ENCODE measurements at places on chromosomes 6 and 20.

DNA sequence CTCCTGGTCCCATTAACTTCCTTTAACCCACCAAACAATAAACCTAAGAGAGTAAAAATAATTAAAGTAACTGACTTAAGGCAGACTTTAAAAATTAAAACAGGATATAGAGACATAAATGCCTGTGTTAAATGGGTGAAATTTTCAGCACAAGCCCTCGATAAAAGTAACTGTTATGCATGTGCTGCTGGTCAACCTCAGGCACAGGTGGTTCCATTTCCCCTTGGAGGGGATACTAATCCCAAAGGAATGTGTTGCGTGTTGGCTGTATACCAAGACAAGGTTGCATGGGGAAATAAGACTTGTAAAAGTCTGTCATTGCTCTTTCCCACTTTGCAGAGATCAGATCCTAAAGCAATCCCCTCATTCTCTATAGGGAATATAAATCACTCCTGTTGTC is 25.8 kb downstream of the HLA-A start:
- peak; percentile 68 for DNase-seq

DNA sequence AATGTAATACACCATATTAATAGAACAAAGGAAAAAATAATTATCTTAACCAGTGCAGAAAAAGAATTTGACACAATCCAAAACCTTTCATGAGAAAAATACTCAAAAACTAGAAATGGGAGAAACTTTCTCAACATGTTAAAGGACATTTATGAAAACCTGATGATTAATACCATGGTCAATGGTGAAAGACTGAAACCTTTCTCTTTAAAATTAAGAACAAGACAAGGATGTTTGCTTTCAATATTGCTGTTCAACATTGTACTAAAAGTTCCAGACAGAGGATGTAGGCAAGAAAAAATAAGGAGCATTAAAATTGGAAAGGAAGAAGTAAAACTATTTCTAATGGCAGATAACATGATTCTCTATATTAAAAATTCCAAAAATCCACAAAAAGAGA is 981.3 kb upstream of the FLRT3 start:
- DNase-seq = no peak

GRCh38 chr20:15655295-15655874 is 917.9 kb downstream of the KIF16B start:
- DNase-seq = no peak

- DNase-seq = peak; percentile 65
These were observed at the start of gene ALDH5A1 for GRCh38 chr6:24494821-24495795. ALDH5A1 (plus strand) TSS chr6:24494969; CDS start chr6:24494997, 28 bp downstream.

DNA sequence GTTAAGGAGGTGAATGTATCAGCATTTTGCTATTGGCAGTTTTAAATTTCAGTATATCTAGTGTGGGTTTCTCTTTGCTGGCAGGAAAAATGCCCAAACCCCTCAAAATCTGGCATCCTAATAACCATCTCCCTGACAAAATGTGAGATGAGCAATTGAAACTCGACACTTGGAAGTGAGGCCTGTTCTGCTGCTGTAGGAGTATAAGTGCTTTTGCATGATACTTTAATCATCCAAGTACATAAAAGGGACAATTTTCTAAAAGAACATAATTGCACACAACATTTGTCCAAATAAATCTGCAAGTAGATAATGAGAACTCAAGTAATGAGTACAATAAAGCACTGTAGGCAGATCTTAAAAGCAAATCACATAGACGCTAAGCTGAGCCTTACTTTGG is 36.5 kb downstream of the LAMP5 start:
- DNase-seq = no peak

DNA sequence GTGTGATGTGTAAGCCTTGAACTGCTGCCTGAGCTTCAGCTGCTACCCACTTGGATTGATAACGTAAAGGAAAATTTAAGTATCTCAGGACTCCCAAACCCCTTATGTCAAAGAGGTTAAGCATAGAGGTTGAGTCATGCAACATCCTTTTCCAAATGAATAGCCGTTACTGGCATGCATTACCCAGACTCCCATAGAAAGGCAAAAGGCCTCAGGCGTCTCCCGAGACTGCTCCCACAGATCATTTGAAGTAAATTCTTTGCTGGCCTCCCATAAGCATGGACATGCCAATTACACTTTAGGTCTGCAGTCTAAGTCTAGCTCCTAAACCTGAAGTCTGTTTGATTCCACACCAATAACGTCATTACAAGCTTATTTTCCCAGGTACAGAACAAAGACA is 14.7 kb downstream of the IPCEF1 start:
- peak; percentile 78 for DNase-seq

DNA sequence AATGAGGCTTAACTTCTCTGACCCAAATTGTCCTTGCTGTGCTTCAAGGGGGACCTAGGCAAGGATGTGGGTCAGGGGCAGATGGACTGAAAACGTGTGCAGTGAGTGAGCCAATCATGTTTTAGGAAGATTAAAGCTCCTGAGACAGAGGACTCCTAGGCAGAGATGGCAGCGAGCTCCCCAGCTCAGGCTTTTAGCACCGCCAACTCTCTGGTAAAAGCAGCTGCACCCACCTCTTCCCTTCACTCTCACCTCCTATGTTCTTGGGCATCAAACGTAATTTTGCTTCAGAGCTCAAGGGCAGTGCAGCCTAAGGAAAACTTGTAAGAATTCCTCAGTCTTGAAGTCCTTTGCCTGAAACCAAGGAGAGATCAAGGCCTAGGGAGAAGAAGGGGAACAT is 10.3 kb downstream of the RPP21 start:
- DNase-seq = no peak

DNA sequence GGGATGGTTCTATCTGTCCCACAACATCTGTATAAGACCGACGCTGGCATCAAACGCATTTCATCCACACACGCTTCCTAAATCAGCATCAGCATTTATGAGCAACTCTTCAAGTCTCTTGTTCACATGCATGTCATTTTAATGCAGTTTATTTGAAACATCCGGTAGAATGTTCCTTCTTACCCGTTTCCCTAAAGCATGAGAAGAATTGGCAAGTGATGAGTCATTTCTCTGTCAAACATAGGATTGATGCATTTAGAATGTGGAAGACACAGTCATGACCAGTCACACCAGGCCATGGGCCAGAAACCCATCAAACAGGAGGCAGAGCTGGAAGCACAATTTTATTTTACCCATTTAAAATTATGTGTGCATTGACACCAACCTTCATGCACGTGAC is 122.8 kb downstream of the UST start:
- DNase-seq = peak; percentile 97

DNA sequence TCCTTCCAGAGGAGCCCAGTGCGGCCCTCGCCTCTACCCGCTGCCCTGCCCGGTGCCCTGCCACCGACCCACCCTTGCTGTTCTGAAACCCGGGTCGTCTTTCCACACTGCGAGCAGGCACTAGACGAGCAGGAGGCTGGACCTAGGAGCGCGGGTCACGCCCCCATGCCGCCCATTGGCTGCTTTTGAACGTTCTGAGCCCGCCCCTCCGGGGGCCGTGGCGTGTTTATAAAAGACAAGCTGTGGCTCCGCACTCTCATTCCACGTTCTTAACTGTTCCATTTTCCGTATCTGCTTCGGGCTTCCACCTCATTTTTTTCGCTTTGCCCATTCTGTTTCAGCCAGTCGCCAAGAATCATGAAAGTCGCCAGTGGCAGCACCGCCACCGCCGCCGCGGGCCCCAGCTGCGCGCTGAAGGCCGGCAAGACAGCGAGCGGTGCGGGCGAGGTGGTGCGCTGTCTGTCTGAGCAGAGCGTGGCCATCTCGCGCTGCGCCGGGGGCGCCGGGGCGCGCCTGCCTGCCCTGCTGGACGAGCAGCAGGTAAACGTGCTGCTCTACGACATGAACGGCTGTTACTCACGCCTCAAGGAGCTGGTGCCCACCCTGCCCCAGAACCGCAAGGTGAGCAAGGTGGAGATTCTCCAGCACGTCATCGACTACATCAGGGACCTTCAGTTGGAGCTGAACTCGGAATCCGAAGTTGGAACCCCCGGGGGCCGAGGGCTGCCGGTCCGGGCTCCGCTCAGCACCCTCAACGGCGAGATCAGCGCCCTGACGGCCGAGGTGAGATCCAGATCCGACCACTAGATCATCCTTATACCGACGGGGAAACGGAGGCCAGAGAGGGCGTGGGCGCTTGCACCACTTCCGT is at the start of gene ID1:
Gene ID1, plus strand, starts transcription at position 259 of the 871 bp plus-strand sequence. Its CDS starts 99 bp downstream, at position 358.
- DNase-seq = peak; percentile 98

DNA sequence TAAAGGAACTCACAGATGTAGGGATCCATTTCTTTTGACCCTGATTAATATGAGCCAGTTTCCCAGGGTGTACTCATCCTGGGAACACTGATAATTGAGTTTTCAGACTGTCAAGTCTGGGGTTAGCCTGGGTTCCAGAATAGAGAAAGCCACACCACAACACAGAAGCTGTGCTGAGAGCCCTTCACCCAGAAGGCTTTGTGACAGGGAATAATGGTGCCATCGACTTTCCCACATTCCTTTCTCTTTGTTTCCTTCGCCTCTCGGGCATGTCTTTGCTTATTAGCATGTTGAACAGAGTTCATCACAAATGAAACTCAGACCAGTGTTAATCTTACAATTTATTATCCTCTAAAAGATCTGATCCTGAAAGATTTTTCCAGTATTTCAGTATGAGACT is 95.0 kb downstream of the TCP11 start:
- DNase-seq = no peak

DNA sequence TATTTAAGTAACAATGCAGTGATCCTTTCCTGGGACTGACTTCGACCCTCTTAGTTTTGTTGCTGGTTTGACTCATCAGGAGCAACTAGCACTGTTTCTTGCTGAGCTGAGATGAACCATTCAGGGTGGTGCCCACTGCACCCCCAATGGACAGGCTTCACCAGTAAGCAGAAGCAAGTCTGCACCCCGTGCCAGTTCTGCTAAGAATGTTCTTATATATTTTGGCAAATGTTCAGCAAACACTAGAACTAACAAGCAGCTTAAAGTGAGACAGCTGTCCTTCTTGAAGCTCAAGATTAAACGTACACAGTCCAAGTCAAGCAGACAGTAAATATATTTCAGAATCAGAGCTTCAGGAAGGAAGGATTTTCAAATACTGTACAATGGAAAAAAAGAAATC is 561.3 kb upstream of the CDH4 start:
- no peak for DNase-seq

DNA sequence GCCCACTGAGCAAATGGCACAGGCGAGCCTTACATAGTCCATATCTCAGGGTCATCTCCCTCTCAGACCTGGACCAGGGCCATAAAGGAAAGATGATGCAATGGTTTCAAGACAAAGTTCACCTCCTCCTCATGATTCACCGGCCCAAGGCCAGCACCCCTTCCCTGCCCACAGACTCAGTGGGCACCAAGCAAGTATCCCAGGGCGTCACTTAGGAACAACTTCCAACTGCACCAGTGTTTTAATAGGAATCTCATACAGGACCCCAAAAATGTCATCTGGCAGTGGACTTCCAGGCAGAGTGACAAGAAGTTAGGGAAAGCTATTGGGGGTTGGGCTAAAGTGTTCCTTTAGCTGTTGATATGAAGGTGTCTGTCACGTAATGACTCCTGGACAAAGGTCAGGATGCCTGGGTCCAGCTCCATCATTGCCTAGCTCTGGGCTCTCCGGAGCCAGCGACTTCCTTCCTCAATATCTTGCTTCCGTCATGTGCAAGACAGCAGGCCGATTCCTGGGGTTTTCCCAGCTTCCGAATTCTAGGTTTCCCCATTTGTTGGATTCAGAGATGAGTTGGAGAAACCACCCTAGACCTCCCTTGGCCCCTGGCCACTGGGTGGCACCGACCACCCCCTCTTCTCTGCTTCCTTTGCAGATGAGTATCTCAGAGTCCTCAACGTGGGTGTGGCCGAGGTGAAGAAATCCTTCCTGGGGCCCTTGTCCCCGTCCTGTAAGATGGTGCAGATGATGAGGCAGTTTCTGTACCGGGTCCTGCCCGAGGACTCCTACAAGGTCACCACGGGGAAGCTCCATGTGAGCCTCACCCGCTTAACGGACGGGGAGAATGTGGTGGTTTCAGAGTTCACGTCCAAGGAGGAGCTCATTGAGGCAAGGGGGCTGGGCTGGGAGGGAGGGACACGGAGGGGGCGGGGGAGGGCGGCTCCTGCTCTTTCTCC is 21.1 kb downstream of the PNPLA1 start:
- peak; percentile 62 for DNase-seq

GRCh38 chr6:12791371-12791770 is 74.8 kb downstream of the PHACTR1 start:
- DNase-seq = peak; percentile 61

DNA sequence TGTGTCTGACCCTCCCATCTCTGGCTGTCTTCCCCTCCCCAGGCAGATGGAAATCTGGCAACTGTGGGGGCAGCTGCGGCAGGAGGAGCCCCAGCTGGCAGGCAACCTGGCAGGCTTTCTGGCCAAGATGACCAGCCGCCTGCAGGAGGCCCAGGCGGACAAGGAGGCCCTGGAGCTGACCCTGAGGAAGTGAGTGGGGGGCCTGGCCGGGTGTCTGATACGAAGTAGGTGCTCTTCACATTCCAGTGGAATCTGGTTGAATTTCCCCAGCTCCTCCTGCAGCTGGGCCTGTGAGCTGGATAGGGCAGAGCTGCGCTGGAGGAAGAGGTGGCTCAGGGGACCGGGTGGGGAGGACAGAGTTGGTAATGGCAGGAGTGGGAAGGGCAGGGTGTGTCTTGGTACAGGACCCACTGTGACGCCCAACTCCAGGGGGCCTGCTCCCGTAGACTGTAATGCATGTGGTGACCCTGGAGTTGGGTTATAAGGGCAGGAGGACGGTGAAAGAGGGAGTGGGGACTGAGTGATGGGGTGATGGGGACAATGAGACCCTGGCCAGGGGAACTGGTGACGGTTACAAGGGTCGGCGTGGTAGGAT is 19.7 kb downstream of the RAB44 start:
- DNase-seq = no peak

DNA sequence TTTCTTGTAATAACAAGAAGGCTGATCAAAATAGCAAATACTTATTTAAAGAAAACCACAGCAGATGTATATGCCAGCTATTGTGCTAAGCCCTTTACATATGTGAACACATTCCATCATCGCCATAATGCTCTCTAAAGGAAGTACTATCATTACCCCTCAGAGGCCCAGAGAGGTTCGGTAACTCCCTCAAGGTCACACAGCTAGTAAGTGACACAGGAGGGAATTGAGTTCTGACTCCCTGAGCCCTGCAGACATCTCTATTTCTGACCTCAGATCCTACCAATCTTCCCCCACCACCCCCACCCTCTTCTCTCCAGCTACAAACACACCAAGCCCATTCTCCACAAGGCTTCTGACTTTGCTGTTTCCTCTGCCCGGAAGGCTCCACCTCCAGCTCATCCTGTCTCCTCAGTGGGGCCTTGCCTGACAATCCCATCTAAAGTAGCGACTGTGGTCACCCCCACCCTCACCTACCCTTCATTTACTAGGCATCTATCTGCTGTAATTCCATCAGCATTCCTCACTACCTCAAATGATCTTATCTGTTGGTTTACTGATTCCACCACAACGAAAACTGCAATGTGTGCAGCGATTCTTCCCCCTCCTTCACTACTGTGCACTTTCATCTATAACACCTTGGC is 234.5 kb downstream of the LRFN2 start:
- peak; percentile 31 for DNase-seq

- no peak for DNase-seq
These were observed 71.3 kb downstream of the MANEA start for GRCh38 chr6:95648636-95649035.

GRCh38 chr20:57027777-57028176 is 238.7 kb downstream of the BMP7 start:
- no peak for DNase-seq

- no peak for DNase-seq
These were observed 517.0 kb downstream of the TENT5A start for GRCh38 chr6:81235512-81235911.

GRCh38 chr6:80210618-80211017 is 104.1 kb downstream of the BCKDHB start:
- no peak for DNase-seq
